ENCODE measurements at places on chromosomes 4 and X. TPM values are rescaled to one million over a fixed set of nuclear protein-coding genes. Genes with fewer than 3 reads are reported as not detected.

- DNase-seq = no peak
Measured at GRCh38 chr4:184962125-184962638, 56.1 kb upstream of the HELT start.

DNA sequence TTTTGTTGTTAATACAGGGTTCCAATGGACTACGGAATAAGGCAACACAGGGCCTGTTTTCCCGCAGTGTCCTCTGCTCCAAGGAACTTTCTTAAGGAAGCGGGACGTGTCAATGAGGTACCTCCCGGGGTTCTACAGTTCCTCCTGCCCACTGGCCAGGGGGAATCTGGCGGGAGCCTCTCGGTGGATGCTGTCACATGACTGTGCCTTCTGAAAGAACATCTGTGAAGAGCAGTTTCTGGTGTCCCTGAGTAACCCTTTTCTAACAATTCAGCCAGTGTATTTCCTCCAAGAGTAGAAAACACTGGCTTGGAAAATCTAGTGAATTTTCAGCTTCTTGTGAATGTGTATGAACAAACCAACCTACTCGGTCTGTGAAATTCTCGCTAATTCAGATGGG lies 32.7 kb downstream of the MFAP3L start:
- no peak for DNase-seq

- no peak for DNase-seq
Measured at GRCh38 chrX:100812216-100813158, 7.7 kb upstream of the CSTF2 start.

- no peak for DNase-seq
Measured at GRCh38 chrX:87067795-87068369, 449.7 kb upstream of the KLHL4 start.

DNA sequence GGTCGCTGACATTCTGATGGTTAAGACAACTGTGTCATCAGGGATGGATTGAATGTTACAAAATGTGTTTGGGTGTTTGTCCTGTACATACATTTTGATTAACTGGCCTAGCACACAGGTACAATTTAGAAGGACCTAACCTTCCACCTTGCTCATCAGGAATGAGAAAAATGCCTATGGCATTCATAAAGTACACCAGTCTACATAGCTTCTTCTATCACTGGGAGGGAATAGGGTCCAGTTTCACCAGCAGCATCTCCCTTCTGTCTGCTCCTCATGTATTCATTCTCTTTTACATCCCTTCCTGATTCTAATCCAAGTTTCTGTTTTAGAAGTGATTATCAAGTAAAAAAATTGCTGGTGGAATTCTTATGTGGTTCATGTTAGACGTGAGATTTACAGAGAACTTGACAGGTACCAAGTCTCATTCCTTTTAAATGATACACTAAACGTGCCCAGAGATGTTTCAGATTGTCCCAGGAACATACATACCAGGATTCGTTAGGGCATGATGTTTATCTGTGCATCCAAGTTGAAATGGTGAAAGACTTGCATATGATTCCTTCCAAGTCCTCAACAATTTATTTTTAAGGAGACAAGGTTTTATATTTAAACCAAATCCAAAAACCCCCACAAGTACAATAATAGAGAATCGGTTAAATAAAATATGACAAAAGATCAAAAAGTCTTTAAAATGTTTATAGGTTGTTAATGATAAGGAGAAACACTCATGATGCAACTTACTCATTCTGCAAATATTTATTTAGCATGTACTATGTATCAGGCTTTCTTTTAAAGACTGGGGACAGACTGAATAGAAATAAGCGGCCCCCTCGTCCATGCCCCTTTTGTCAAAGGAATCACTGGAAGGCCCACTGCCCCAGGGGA lies 359.1 kb downstream of the ZNF674 start:
- no peak for DNase-seq

DNA sequence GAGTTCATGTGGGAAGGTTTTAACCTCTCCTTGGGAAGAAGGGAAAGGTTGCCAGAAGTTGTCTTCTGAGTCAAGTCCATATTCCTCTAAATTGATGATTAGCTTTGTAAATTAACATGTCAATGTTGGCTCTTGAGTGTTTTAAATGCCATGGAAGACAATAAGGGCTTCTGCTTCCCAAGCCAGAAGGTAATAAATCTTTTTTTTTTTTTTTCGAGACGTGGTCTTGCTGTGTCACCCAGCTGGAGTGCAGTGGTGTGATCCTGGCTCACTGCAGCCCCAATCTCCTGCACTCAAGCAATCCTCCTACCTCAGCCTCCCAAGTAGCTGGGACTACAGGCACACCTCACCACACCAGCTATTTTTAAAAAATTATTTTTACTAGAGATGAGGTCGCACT lies 5.0 kb upstream of the REST start:
- DNase-seq = no peak

GRCh38 chr4:171891038-171891437 lies 77.8 kb downstream of the GALNTL6 start:
- DNase-seq = no peak

DNA sequence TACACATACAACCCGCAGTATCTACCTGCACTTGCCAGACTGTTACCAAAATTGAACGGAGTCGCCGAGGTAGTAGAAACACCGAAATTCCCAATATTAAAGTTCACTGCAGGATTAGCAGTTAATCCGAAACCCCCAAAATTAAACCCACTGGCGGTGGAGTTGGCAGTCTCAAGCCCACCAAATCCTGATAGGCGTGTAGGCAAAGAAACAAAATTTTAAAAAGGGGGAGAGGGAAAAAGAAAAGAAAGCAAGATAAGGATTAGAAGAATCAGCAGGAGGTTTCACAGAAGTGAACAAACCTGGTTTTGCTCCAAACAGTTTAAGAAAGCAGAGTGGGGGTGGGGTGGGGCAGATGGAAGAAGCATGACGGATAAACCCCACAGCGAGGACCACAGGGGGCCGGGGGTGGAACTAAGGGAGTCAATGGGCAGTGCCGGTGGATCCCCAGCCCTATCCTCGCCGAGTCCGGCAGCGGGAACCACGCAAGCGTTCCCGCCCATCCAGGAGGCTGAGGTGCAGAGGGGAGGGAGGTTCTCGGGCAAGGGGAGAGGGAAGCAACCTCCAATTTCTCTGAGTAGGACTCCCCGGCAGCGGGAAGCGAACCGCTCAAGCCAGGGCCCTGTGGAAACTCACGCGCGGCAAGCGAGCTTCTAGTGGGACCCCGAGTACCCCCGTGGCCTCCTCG lies 599 bp downstream of the NUP54 start:
- peak; percentile 22 for DNase-seq

GRCh38 chrX:41695426-41695825 lies 6.7 kb downstream of the GPR34 start:
- DNase-seq = no peak

Gene CT45A3
- polyA plus RNA-seq = not detected

Gene PRRG1
- 3.0 TPM for polyA plus RNA-seq

Gene FGF2
- 2.9 TPM for polyA plus RNA-seq

GRCh38 chr4:1786544-1787362 lies 6.3 kb upstream of the FGFR3 start:
- DNase-seq = no peak

Gene POU4F2
- polyA plus RNA-seq = not detected

DNA sequence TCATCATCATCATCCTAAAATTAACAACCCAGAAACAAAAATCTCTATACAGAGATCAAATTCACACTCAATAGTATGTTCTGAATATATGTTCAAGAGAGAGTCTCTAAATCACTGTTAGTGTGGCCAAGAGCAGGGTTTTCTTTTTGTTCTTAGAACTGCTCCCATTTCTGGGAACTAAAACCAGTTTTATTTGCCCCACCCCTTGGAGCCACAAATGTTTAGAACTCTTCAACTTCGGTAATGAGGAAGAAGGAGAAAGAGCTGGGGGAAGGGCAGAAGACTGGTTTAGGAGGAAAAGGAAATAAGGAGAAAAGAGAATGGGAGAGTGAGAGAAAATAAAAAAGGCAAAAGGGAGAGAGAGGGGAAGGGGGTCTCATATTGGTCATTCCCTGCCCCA lies 32.3 kb downstream of the CYBB start:
- no peak for DNase-seq

- DNase-seq = peak; percentile 6
Measured at GRCh38 chrX:154348114-154348531, 26.3 kb downstream of the FLNA start.

- DNase-seq = no peak
Measured at GRCh38 chrX:101206471-101206870, 13.1 kb upstream of the DRP2 start.

DNA sequence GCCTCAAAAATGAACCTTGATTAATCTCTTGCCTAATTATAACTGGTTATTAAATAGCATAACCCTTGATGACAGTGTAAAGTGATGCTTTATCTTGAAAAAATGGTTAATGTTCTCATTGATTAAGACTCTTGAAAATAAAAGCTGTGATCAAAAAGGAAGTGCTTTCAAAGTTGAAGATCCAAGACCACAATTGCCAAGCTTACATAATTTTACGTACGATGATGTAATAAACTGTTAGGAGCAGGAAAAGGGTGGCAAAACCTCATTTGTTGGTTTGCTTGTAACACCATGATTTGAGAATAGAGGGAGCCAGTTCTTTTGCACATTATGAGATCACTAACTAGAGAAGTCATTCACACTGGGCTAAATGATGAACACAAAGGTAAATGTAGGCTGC lies 322.2 kb downstream of the ADGRL3 start:
- DNase-seq = no peak

DNA sequence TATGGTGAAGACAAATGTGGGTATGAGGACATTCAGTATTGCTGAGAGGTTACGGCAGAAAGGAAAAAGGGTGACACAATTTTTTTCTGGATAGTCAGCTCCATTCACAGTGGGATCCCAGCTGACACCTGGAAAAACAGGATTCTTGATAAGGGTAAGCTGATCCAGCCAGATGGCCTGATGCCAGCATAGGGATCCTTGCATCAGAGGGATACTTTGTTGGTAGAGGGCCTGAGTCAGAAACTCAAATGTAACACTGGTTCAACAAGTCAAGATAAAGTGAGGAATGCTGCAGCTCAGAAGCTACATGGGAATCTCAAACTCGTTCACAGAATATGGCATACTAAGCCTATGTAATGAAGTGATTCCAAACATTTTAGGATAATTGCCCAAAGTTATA lies 726.7 kb downstream of the C4orf33 start:
- peak; percentile 18 for DNase-seq

- DNase-seq = no peak
Measured at GRCh38 chr4:184313702-184314659, 96.3 kb upstream of the ENPP6 start.

- DNase-seq = no peak
Measured at GRCh38 chr4:107996949-107997788, 7.5 kb downstream of the HADH start.

GRCh38 chr4:143035661-143036060 lies 149.1 kb upstream of the USP38 start:
- DNase-seq = no peak

DNA sequence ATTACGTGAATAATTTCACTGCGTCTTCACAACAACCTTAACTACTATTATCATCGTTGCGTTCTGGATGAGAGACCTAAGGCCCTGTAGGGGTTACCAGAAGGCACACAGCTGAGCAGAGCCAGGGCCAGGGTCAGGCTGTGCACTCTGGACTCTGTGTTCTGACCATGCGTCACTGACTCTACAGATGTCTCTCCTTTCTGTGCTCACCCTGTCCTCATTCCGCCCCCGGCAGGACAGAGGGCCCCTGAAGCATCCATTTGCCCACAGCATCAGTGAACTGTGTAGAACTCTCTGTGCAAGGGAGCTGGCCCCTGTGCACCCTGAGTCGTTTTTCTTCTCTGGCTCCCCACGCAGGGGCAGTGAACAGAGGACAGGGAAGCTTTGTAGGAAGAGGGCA lies 21.3 kb downstream of the GPKOW start:
- no peak for DNase-seq

DNA sequence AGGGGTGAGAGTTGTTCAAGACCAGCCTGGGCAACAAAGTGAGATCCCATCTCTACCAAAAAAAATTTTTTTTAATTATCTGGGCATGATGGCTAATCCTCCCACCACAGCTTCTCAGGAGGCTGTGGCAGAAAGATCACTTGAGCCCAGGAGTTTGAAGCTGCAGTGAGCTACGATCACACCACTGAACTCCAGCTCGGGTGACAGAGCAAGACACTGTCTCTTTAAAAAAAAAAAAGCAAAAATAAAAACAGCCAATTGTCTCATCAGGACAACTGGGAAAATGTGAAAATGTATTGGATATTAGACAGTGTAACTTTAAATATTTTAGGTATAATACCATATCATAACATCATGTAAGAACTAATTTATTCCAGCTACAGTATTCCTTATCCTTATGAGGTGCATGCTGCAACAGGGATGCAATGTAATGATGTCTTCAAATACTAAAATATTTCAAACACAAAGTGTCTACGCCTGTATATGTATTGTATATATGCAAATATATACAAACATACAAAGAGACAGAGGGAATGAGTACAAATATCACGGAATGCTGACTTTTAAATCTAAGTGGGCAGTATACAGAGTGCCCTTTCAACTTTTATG lies 17.2 kb downstream of the FAM13A start:
- DNase-seq = no peak

Gene SLC49A3
- polyA plus RNA-seq = 8.8 TPM

DNA sequence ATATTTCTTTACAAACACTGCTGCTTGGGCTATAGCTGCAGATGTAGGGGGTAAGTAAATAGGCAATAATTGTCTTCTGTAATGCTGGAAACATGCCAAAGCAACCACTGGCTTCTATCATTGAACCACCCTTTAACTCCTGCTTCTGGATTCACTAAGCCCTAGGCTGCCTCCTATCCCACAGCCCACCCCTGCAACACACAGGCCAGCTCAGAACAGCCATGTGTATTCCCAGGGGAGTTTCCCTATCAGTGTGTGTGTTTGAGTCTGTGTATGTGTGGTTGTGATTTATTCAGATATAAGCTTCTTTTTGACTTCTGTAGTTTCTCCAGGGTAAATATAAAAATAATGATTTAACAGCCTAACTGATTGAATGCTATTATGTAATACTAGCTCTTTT lies 291.3 kb downstream of the PCDH10 start:
- no peak for DNase-seq

DNA sequence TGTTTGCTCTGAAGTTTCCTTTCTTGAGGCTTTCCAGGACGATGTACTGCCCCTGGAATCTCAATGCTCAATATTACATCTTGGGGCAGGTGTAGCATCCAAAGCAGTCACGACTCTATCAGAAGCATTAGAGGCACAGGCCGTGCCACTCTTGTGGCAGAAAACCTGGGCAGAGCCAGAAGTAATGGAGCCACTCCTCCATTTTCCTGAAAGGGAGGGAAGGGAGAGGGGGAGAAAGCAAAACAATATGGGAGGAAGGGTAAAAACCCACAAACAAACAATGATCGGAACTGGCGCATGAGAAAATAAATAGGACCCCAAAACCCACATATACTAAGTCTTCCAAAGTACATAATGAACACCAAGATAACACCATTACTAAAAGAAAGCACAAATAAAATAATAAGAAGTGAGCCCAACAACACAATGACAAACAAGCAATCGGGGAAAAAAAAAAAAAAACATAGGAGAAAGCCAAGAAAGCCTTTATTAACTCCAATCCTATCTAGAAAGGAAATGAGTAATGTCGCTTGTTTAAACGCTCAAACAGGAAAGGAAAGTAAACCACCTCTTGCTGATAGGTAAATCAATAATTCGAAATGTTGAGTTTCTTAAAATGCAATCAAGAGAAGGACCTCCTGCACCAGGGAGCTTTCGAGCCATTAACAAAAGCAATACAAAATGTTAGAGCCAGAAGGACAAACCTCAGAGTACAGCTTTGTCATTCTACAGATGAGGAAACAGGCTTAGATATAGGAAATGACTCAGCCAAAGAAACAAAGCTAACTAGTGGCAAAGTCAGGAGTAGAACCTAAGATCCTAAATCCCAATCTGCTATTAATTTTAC lies 117.4 kb downstream of the ATRX start:
- no peak for DNase-seq

Gene TCEANC
- polyA plus RNA-seq = 0.59 TPM

Gene SMARCA5
- 10.6 TPM for polyA plus RNA-seq

- no peak for DNase-seq
Measured at GRCh38 chrX:128078545-128078944, 26.3 kb upstream of the ACTRT1 start.

Measured in heart right ventricle (tissue), 16 donors.